ENCODE measurements at places on chromosomes 16 and 17.

GRCh38 chr16:6020162-6020985 is 922.8 kb upstream of the EEF2KMT start:
- DNase-seq, result no peak

DNA sequence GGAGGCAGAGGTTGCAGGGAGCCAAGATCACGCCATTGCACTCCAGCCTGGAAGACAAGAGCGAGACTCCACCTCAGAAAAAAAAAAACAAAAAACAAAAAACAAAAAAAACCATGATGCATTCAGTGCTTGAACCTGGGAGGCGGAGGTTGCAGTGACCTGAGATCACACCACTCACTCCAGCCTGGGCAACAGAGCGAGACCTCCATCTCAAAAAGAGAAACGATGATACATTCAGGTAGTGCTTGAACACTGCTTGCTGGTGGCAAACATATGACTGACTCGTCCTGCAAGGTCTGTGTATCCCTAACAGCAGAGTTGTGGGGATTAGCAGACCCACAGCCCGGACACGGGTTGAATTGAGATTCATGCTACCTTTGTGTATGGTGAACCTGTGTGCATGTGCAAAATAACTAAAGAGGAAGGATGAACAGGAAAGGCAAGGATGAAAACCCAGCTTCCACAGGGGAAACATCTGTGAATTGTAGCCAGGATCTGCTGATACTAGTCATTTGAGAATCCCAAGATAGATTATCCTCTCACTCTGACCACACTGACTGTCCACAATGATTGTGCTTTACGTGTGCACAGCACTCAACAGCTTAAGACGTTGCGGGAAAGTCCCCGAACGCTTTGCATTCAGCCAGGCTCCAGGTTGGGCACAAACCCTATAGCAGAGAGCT is 52.4 kb upstream of the MRPS23 start:
- DNase-seq, result no peak

GRCh38 chr17:57425903-57426880 is 169.9 kb downstream of the MSI2 start:
- DNase-seq, result no peak

DNA sequence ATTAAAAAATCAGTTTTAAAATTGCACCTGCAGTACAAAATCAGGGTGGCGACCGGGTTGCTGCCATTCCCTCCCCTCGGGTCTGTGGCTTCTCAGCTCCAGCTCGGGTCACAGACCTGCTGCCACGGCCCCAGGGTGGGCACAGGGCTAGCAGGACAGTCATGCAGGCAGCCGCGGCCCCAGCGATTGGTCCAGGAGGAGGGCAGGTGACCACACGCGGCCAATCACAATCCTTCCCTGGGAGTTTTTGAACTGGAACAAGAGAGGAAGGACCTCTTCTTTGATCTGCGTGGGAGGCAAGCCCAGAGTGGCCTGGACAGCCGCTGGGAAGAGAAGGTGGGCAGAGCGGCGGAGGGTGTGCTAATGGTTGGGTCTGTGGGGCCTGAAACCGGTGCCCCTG is 25.5 kb downstream of the CBFA2T3 start:
- no peak for DNase-seq

DNA sequence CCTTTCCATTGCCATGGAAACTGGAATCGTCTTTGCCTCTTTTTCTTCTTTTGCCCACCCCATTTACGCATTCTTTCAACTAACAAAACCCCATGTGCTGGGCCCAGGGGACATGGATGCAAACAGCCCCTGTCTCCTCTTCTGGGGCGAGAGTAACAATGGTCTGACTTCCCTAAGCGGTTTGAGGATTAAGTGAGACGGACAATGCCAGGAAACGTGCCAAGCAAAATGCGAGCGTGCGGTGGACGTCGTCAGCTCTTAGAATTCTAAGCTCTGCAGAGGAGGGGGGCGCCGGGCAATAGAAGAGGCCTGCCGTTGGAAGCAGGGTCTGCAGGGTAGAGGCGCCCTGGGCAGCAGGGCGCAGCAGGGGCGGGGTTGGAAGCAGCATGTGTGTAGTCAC is 42.4 kb upstream of the JPH3 start:
- no peak for DNase-seq

DNA sequence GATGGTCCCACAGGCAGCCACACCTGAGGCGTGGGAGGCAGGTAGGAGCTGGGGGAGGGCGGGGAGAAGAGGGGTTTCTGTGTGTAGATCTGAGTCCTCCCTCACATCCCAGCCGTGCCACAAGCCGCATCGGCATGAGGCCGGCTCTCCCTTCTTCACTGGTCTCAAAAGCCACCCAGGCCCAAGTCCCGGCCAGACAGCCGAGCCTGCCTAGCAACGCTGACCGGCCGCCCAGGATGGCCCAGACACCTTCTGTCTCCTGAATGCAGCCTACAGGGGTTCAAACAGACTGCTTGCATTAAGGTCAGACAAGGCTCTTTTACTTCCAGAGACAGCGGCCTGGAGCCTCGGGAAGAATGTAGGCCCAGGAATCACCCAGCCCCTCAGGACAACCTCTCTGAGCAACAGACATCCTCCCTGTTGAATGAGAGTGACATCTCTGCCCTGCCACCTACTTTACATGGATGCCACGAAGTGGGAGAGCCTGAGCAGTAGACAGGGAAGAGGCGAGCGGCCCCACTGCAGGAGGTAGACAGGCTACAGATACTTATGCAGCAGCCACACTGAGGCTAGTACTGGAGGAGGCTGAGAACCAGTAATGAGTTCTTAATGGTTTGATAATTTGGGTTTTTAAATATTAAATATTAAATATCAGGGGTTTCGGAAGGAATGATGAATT is 69.6 kb downstream of the N4BP1 start:
- DNase-seq, result no peak

DNA sequence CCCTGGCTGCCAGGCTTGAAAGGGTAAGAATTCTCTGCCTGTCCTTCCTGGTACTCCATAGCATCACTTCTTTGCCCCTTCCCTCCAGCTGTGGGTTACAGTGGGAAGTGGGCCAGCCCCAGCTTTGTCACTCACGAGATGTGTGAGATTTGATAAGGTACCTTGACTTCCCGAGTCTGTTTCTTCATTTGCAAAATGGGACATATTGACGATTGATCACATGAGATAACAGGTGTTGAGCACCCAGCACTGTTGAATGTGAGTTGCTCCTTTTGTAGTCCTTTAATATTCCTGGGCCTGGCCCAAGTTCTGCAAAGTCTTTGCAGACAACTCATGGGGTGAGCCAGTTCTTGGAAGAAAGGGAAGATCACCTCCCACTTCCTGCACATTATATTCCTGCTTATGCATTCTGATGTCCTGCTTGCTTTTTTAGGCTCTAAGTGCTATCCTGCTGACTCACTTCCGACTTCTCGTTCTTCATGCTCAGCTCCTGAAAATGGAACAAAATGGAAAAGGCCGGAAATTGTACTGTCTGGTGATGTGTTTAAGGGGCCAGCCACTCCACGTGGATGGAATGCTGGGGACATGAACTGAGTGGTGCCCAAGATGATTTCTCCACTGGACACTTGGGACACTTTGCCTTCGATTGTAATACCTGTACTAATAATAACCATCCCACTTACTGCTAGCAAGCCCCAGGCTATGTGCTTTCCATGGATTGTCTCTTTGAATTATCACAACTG is 8.3 kb upstream of the NLK start:
- DNase-seq, result no peak

- DNase-seq, result no peak
Observed at GRCh38 chr17:77892469-77893143, 65.9 kb upstream of the TNRC6C start.

- DNase-seq, result no peak
Observed at GRCh38 chr16:30458561-30459394, 13.1 kb upstream of the SEPHS2 start.

DNA sequence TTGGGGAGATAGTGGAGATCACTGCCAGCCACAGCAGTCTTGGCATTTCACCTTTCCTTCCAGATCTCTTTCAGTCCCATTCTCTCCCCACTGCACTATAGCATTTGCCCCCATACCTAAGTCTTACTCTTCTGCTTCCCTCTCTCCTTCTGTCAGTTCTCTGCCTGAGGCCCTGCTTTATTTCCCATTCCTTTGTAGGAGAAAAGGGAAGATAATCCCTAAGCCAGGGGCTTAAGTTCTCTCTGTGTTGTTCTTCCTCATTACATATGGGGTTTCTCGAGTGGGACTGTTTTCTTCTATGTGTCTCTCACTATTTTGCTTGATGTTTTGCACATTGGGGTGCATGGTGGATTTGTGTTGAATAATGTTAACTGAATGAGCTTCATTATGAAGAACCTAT is 6.4 kb downstream of the KDM6B start:
- no peak for DNase-seq

Data from anterior cingulate cortex (tissue), 58 donors.